ENCODE measurements at places on chromosomes 4 and X.

- peak; percentile 45 for DNase-seq
These were observed 13.3 kb downstream of the CETN2 start for GRCh38 chrX:152817078-152817764.

DNA sequence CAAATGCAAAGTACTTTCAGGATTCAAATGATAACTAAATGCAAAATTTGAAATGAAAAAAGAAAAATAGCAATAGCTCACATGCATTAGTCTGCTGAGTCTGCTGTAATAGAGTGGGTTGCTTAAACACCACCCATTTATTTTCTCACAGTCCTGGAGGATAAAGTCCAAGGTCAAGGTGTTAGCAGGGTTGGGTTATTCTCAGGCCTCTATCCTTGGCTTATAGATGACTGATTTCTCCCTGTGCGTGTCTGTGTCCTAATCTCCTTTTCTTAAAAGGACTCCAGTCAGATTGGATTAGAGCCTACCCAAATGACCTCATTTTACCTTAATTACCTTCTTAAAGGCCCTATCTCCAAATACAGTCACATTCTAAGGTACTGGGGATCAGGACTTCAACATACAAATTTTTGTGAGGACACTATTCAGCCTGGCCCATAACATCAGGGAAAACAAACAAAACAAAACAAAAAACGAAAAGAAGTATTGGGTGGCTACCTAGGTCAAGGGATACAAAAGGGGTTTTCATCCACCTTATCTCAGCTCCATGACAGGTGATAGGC lies 6.3 kb upstream of the TBL1X start:
- no peak for DNase-seq

DNA sequence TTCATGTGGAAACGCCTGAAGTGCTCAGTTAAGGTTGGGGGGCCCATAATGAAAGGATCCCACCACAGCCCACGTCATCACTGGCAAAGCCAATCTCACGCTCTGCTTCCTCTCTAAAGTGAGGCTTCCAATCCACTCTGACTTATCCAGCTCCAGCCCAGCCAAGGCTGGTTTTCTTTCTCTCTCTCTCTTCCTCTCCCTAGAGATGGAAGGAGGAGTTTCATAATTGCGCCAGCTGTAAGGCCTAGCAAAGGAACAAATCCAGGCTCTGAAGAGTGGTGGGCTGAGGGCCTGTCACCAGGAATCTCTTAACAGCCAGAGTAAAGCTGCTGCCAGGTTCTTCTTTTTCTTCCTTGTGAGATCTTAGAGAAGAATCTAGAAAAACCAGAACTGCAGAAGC lies 20.7 kb upstream of the BCLAF3 start:
- DNase-seq: no peak

GRCh38 chrX:18297251-18297650 lies 57.2 kb downstream of the SCML2 start:
- no peak for DNase-seq

DNA sequence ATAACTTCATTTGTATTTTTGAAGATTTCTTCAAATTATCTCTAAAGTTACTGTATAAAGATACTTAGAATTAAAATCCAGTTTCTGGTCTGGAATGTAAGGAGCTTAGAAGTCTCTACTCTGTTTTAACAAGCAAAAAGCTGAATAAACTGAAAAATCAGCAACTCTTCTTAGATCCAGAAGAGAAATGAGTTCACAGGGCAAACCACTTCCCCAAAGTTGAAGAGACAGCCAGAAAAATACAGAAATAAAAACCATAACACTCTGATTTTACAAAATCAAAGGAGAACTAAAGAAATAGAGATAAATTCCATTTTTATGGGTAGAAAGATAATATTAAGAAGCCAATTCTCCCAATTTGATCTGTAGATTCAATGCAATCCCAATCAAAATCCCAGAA lies 1166.8 kb downstream of the ADGRL3 start:
- no peak for DNase-seq

Data from NCI-H460 (cell line).